ENCODE measurements at places on chromosomes 1 and 21.

DNA sequence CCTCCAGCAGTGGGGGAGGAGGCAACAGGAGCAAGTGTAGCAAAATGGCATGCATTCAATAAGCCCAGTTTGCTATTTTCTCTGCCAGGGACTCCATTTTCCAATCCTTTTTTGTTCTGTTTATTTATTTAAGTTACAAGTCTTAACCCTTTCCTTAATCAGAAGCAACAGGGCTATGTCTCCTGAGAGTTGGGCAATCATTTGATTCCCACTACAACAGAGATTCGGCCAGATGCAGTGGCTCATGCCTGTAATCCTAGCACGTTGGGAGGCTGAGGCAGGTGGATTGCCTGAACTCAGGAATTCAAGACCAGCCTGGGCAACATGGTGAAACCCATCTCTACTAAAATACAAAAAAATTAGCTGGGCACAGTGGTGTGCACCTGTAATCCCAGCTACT is 25.5 kb downstream of the RCC2 start:
- DNase-seq, result no peak

- DNase-seq, result no peak
These were observed 21.4 kb downstream of the UTS2 start for GRCh38 chr1:7831458-7831857.

DNA sequence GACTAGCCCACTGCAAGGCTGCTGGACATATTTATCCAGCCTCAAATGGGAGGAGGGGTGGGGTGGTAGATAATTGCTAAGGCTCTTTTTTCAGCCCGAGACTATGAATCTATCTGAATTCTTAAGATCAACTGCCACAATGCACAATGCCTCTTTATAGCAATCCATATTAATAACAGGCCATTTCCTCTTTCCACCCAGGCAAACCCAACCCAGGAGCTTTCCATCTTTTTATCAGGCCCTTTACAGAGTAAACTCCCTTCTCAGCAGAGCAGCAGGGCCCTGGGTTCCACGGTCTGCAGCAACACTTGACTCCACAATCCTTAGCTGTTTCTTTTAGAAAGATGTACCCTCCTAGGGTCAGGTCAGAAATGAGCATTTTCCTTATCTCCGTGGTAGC is 806 bp downstream of the DDOST start:
- DNase-seq, result no peak

DNA sequence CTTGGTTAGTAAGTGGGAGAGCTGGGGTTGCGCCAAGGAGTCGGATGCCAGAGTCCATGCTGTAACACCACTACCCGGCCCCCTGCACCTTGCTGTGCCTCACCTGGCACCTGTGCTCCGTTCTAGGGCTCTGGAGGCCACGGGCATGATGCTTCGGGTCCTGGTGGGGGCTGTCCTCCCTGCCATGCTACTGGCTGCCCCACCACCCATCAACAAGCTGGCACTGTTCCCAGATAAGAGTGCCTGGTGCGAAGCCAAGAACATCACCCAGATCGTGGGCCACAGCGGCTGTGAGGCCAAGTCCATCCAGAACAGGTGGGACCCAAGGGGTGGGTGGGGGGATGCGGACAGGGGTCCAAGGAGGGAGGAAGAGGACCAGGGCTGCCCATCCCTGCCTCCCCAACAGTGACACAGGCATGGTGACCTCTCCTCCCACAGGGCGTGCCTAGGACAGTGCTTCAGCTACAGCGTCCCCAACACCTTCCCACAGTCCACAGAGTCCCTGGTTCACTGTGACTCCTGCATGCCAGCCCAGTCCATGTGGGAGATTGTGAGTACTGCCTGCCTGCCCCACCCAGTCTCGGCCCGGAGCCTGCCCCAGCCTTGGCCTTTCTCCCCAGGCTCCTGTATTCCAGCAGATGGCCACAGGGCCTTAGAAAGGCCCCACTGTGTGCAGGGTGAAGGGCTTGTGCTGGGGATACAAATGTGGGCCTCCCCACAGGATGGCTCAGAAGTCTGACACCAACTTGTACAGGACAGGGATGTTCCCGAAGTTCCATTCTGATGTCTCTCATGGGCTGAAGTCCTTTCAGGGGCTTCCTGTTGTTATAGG is 9.6 kb upstream of the HTR6 start:
- DNase-seq, result peak; percentile 35

DNA sequence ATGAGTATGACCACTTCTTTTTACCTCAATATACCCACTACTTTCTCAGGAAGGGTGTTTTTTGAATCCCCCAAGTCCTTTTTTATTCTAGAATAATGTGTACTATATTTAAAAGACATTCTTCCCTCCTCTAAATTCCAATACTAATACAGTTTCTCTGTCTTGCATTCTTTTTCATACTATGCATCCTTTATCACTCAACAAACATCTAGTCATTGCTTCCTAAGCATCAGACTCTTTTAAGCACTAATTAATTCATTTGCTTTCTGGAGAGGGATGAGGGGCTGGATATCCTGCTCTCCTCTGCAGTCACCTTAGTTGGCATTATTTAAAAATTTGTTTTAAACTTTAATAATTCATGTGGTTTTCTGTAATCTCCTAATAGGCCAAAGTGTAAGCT is 838.8 kb downstream of the KCNT2 start:
- no peak for DNase-seq

- peak; percentile 60 for DNase-seq
These were observed 21.4 kb downstream of the SLC2A7 start for GRCh38 chr1:9004700-9005394.

DNA sequence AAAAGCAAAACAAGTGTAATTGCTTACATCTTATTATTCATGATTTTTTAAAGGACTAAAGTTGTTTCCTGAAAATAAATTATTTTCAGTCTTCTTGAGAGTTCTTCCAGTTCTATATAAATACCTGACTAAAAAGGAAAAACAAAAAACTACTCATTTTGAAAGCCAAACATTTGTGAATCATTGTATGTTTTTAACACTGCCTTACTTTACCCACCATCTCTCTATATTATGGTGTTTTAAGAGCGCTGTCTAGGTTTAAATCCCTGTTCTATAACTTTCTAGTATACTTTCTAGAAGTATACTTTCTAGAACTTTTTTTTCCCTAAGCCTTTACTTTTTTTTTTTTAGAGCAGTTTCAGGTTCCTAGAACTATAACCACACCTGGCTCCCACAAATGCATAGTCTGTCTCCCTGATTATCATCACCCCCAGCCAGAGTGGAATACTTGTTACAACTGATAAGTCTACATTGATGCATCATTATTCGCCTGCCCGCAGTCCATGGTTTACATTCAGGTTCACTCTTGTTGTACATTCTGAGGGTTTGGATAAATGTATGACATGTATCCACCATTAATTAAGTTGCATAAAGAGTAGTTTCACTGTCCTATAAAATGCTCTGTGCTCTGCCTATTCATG is 9.8 kb downstream of the RSBN1 start:
- no peak for DNase-seq

GRCh38 chr1:37513795-37514349 is 694 bp downstream of the MEAF6 start:
- peak; percentile 24 for DNase-seq

DNA sequence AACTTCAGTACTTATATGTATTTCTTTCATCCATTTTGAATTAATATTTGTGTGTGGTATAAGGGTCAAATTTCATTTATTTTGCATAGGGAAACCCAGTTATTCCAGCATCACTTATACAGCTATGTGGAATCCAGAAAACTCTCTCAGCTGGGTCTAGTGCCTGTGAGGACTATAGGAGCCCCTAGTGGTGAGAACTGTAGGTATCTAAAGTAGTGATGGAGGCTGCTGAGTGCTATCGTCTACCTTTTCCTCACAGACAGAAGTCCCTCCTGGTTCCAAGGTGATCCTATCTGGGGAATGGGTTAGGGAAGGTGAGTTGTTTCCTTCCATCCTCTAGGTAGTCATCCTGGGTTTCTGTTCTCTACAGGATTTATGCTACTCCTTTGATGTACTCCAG is 352.0 kb upstream of the C1orf87 start:
- DNase-seq, result peak; percentile 25

- no peak for DNase-seq
These were observed 40.0 kb upstream of the RGS7 start for GRCh38 chr1:241396747-241397681.

GRCh38 chr1:203769505-203770343 is 4.7 kb downstream of the LAX1 start:
- no peak for DNase-seq

DNA sequence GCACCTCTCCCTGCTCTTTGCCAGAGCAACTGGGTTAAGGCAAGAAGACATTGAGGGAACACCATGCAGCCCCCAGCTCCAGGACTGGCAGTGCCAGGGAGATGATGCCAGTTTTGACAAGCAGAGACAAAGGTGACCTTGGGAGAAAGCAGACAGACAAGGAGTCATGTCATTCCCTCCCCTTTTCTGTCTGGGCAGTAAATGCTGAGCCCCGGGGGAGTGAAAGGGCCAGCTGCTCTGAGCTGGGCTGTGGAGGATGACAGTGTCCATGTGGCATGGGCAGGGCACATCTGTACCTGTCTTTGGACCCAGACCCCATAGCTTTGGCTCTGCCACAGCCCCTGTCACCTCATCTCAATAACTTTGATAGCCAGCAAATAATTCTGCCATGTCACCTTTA is 24.2 kb downstream of the PLEKHA6 start:
- no peak for DNase-seq

- no peak for DNase-seq
These were observed 29.5 kb downstream of the PEX14 start for GRCh38 chr1:10504249-10504648.

DNA sequence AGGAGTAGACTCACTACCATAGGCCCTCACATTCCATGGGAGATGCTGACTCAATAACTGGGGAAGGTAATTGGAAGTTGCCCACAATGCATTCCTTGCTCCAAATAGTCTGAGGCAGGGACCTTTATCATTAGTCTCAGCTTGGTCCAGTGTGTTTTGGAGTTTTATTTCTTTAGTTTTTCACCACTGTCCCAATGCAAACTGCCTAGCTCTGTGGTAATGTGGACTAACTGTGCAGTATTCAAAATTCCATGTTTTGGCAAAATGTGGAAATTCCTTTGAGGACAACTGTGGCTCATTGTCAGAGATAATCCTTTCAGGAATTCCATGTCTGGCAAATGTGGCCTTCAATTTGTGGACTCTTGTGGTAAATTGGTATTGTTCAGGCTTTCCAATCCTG is 78.1 kb upstream of the PAPPA2 start:
- no peak for DNase-seq

DNA sequence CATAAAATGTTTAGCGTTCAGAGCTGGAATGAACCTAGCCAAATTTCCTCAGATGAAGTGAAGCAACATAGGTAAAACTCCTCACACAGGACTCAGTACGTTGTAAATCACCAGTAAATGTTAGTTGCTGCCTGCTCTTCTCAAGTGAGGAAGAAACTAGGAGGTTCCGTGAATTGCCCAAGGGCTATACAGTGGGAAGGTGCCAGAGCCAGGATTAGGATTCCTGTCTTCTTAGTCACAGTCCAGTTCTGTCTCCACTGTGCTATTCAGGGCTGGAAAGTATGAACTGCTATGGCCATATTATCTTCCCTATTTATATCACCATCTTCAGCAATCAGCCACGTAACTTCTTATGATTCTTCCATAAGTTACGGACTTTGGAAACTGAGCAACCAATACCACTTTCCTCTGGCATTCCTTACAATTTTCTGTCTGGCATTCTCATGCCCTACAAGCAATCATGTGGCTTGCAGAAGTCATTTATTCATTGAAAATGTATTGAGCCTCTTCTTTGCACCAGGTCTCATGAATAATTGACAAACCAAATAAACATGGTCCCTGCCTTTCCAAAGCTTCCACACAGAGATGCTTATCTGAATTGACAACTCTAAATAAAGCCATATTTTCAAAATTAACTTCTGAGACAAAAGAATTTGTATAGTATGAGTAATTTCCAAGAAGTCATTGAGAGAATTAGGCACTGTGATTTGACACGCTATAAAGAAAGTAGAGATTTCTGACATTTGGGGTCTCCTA is 271.6 kb upstream of the SGIP1 start:
- DNase-seq, result no peak

DNA sequence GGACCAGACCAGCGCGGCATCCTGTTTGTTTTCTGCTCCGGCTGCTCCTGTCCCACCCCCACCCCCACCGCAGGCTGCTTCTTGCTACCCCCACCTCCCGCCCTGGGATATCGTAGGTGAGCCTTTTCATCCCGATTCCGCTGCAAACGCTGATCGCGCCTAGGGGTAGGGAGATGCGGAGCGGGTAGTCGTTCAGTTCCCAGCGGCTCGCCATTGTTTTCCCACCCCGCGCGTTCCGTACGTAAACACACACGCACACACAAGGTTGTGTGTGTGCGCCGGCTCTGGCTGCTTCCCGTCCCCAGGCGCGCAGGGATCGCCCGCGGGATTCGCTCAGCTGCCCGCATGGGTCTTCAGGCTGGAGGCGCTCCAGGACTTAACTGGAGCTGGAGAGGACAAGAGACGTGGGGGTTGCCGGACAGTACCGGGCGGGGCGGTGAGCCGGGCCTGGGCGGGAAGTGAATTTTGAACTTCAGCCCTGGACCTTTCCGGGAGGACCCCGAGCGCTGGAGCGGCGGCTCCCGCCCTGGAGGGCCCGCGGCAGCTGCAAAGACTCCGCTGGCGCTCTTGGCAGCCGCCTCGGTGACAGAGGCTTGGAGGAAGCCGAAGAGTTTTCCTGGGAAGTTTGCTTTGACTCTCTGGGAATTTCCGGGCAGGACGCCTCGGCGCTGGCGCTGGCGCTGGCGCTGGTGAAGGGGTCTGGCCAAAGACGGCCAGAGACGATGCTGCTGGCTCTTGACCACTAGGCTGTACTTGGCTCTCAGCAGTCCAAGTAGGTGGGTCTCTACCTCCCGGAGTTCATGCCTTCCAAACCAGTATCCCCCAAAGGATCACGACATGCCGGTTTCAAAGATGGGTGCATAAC is 1.6 kb downstream of the SOX13 start:
- DNase-seq, result peak; percentile 26

DNA sequence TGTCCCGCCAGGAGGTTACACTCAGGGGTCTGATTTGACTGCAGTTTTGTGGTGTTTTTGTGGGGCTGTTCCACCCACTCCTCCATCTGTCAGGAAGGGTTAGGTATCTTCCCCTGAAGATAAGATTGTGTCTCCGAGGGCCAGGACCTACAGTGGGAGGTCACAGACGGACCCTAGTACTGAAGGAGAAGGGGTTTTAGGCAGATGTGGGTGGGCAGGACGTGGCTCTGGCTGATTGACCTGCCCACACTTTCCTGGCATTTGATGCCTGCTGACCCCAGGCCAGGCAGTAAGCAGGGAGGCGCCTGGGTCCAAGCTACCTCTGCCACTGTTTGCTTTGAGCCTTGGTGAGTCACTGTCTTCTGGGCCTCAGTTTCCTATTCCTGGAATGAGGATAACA is 13.9 kb downstream of the RPS6KA1 start:
- DNase-seq, result no peak

DNA sequence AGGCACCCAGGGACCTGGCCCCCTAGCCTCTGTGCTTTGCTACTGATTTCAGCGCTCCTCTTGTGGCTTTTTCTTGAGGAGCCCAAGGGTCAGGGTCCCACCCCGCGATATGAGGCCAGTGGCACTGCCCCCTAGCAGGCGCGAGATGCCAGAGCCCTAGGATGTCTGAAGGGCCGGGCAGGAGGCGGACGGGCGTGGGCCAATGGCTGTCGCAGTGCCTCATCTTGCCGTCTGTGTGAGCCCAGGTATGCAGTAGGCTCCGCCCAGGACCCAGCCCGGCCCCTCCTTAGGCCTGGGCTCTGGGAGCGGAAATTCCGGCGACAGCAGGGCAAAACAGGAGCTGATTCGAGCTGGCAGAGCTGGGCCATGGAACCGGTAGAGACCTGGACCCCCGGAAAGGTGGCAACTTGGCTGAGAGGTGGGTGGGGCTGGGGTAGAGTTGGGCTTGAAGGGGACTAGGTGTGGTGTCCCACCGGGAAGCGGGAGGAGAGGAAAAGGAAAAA is at the start of gene CNKSR1:
TSS of gene CNKSR1 (plus strand) at position 310 of the 503 bp plus-strand sequence. CDS start at position 367, 57 bp downstream.
- DNase-seq, result no peak

GRCh38 chr1:191520345-191520744 is 637.9 kb upstream of the RGS18 start:
- no peak for DNase-seq

All from SHP77 (cell line).